H1 (cell line): ENCODE measurements at places on chromosomes 16 and 17.

DNA sequence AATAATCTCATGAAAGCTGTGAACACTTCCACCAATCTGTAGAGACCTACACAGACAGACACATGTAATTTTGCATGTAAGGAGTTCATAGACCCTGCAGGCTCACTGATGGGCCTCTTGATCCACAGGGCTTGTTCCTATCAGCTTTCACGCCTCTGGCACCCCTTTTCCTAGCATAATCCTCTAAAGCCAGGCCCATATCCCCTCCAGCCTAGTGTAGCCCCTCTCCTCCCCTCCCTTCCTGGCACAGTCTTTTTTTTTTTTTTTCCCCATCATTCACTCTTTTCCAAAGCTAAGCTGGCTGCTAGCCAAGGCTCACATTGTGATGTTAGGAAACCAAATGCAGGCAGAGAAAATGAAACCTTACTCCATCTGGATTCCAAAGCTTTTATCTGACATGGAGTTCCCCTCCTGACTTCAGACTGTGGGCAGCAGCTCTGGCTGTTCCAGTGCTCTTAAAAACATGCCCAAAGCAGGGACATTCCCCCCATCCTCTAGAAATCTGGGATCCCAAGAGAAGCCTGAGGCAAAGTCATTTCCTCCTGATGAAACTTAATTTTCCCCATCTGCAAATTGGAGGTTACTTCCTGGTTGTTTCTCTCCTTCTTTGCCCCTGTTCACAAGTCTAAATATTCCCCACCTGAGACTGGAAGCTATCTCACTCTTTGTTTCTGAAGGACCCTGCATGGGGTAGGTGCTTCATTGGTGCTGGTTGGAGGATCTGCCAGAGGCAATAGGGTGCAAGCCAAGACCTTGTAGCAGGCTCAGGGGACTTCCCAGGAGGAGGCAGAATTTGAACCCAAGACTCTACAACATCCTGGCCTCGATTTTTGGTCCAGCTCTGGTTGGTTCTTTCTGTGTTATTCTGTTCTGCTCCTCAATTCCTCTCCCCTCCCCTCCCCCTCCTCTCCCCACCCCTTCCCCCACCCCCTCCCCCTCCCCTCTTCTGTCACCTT lies 9.9 kb upstream of the CCL5 start:
- DNase-seq: no peak

GRCh38 chr16:19116711-19117449 lies 3.1 kb downstream of the ITPRIPL2 start:
- no peak for DNase-seq

GRCh38 chr16:7805686-7806396 lies 473.2 kb downstream of the RBFOX1 start:
- DNase-seq: no peak

DNA sequence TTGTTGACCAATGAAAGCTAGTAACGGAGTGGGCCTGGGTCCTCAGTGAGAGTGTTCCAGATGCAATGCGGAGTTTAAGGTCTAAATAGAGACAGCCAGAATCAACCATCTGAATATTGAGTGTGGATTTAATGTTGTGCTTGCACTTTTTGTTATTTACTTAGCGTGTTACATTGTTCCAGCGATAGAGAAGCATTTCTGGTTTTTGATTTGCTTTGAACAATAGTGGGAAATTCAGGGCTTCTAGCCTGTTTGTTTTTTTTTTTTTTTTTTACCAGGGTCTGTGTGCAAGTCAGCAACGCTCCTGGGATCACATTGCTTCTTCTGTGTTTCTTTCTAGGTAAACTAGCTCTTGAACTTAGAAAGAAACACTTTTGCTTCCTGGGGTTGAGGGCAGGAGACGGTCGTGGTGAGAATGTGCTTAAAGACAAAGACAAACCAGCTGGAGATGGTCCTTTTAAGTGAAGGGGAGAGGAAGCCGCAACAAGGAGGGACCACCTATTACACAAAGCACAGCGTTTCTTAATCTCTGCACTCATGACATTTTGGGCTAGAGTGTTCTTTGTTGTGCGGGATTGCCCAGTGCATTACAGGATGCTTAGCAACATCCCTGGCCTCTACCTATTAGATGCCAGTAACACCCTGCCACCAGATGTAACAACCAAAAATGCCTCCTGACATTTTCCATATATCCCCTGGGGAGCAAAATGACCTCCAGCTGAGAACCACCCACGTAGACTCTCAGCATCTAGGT lies 119.2 kb downstream of the MAP2K6 start:
- peak; percentile 29 for DNase-seq

DNA sequence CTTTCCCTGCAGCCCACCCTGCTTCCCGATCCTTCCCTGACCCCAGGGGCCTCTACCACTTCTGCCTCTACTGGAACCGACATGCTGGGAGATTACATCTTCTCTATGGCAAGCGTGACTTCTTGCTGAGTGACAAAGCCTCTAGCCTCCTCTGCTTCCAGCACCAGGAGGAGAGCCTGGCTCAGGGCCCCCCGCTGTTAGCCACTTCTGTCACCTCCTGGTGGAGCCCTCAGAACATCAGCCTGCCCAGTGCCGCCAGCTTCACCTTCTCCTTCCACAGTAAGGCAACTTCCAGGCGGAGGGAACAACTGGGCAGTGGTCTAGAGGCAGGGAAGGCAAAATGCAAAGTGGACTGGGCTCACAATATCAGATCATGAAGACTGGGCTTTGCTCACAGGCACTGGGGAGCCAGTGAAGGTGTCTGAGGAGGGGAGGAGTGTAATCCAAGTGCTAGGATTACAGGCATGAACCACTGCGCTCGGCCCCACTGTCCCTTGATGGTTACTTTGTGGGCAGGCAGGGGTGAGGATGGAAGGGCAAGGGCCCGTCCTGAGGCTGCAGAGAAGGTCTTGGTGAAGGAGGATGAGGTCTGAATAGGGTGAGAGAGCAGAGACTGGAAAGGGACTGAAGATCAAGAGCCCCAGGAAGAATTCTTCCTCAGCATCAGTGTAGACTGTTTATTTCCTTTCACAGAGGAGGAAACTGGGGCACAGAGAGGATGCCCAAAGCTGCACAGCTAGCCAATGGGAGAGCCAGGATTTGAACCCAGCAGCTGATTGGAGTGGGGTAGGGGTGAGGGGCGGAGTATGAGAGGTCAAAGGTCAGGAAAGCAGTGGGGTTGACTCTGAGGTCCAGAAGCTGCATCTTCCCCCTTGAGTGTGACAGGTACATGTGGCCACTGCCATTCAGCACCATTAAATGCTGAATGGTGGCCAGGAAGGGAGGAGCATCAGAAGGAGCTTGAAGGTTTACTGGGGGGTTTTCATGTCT lies 16.5 kb upstream of the ADGRG3 start:
- DNase-seq: no peak

- no peak for DNase-seq
Measured at GRCh38 chr16:80144191-80144590, 396.6 kb upstream of the DYNLRB2 start.

DNA sequence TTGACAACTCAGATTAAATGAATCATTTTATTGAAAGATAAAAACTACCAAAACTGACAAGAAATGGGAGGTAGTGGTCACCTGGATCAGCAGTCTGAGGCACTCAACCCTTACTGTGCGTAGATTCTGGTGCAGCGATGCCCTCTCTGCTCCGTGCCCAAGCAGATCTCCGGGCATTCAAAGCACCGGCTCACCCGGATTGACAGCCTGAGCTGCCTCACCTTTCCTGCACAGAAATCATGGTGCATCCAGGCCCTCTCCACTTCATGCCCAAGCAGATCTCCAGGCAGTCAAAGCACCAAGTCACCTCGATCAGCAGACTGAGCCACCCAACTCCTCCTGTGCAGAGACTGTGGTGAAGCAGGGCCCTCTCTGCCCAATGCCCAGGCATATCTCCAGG lies 196.8 kb downstream of the CA10 start:
- no peak for DNase-seq

- no peak for DNase-seq
Measured at GRCh38 chr17:80012765-80013741, 22.6 kb downstream of the TBC1D16 start.

GRCh38 chr16:67699265-67699664 lies 19.9 kb downstream of the GFOD2 start:
- DNase-seq: no peak

GRCh38 chr17:32771396-32771795 lies 105.5 kb downstream of the MYO1D start:
- no peak for DNase-seq

DNA sequence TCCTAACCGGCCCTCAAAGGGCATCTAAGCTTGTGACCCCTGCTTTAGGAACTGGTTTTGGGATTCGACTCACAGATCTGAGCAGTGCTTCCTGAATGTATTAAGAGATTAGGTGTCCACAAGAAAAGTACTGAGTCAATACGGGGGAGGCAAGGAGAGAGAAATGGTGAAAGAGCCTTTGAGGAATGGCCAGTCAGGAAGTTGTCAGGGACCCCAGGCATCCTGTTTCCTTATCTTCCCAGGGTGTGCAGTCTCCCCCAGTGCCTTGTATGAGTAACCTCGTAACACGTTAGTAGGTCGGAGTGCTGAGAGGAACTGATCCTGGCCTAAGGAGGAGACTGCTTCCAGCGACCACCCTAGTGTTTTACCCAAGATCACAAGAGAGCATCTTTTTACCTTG lies 16.4 kb upstream of the TMED6 start:
- DNase-seq: no peak

DNA sequence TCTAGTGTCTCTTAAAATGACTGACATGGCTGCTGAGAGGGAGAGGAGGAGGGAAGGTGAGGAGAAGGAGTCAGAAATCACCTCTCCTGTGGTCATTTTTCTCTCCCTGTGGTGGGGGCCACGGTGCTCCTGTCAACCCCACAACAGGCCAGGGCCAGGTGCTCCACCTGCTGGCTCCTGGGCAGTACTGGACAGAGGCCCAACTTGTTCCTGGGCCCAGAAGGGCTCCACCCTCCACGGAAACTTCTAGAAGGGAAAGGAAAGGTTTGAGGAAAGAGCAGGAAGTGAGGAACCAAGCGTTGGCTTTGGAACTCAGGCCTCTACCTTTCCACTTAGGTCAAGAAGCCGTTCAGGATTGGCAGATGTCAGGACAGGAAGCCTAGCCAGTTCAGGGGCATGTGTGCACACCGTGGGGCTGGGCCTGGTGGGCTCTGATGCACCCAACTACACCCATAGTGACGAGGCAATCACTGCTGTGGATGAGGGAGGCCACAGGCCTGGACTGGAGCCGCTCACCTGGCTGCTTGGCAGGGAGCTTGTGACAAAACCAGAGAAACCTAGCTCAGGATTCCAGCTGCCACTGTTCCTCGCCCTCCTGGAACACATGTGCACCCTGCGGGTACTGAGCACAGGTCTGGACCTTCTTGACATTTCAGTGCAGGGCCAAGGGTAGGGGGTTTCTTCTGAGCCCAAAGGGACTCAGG lies 36.1 kb downstream of the WNT3 start:
- no peak for DNase-seq

DNA sequence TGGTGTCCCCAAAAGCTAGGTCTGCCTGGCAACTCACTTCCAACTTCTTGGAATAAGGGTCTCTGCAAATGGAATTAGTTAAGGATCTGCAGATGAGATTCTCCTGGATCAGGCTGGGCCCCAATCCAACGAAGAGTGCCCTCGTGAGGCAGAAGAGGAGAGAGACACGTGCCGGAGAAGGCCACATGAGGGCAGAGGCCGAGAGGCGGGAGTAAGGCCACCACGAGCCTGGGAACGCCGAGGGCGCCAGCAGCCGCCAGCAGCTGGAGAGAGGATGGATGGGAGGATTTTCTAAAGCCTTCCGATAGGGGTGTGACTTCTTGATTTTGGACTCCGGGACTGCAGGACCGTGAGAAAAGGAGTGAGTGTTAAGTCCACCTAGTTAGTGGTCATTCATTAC lies 76.3 kb downstream of the JPH3 start:
- DNase-seq: no peak

GRCh38 chr16:49411121-49411970 lies 37.7 kb downstream of the C16orf78 start:
- no peak for DNase-seq

DNA sequence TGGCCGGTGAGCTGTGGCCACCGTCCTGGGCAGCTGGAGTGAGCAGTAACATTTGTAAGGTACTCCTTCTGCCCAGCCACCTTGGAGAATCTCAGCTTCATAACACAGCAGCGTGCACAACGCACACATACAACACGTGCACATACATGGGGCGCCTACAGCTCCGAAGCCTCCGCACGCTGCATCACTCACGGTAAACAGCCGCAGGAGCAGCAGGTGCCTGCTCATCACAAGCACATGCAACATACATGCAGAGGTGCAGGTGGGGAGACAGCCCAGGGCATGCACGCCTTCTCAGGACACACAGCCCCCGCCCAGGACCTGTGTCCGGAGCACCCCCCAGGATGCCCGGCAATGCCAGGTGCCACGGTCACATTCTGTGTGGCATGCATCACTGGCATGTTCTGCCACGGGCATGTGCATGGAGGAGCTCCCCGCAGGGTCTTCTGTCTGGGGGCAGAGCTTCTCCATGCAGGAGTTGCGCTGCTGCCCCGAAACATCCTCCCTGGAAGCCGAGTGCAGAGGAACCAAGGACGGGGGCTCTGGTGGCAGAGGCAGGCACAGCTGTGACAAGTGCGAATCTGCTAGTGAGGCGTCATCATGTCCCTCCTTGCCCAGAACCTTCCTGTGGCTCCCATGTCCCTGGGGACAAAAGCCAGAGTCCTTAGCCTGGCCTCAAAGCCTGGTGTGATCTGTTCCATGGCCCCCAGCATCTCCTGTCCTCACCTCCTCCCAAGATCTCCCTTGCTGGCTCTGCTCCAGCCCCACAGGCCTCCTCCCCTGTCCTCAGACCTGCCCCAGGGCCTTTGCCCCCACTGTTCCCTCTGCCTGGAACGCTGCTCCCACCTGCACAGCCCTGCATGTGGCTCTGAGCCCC lies 184.0 kb upstream of the GSE1 start:
- DNase-seq: peak; percentile 45

DNA sequence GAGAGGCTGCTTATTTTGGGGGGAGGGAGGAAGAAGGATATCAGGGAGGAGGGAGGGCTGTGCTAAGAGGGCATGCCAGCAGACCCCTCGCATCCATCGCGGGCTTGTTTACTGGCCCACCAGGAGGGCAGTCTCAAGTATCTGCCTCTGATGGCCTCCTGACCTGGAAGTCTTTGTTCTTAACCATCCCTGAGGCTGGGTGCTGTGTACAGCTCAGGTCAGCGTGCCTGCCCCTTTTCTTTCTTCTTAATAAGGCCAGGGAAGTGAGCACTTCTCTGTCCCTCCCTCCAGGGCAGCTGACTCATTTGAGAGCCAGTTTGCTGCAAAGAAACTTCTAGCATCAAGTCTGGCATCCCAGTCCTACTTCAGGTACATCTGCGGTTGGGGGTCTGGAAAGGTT lies 157.0 kb downstream of the CCDC182 start:
- peak; percentile 17 for DNase-seq

- DNase-seq: no peak
Measured at GRCh38 chr16:66223176-66223780, 143.2 kb upstream of the CDH5 start.

DNA sequence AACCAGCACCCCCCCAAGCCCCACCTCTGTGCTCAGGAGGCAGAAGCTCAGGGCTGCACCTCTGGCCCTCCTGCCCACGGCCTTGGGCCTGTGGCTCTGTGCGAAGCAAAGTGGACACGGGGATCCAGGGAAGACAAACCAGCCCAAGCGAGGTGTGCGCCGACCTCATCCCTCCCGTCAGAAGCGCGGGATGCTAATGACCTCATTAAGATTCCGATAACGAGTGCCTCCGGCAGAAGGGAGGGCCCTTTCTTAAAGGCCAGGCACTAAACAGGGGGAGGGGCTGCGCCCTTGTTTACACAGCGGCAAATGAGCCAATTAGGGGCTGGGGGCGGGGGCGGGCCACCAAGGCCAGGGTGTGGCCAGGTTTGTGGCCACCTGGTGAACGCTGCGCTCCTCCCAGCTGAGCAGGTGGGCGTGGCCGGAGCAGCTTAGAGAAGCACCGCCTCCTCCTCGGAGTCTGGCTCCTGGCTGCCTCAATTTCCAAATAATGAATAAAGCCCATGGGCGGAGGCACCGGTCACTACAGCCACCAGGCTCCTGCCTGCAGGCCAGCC lies 3.2 kb downstream of the CBX4 start:
- peak; percentile 92 for DNase-seq
